ENCODE measurements at places on chromosomes 4 and X.

- DNase-seq, result no peak
Observed at GRCh38 chr4:77268108-77268507, 111.1 kb downstream of the CCNG2 start.

GRCh38 chr4:78370631-78371372 lies 180.8 kb upstream of the ANXA3 start:
- no peak for DNase-seq

DNA sequence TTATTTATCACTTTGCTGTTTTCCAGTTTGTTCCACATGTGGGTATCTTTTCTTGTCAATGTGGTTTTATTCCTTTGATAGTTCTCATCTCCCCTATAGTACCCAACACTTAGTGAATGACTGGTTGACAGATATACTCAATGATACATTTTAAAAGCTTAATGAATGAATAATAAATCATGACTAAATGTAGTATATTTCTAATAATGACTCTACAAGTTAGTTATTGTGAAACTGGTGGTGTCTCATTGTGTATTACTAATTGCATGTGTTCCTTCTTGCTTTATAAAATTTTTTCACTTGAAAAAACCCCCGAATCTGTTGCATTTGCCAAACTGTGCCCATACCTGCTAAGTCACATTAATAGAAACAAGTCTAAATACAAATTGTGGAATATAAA lies 95.4 kb downstream of the MBNL3 start:
- no peak for DNase-seq

- DNase-seq, result no peak
Observed at GRCh38 chr4:102862016-102862415, 6.8 kb upstream of the CISD2 start.

GRCh38 chr4:169622566-169622965 lies 2.2 kb downstream of the CLCN3 start:
- no peak for DNase-seq

DNA sequence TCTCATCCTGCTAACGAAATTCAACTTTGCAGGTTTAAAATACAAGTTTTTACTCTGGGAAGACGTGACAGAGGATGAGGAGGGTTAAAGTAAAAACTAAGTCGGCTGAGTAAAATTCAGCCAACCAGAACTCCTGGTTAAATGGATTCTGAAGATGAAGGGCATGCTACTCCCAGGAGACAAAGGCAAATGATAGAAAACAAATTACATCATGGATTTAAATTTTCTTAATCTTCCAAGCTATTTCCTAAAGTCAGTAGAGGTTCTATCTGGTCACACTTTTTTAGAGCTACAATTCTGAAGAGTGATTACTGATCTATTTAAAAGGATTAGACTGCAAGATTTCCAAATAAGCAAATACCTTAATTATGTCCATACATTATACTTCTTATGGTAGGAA lies 47.9 kb downstream of the ZNF827 start:
- DNase-seq, result no peak

DNA sequence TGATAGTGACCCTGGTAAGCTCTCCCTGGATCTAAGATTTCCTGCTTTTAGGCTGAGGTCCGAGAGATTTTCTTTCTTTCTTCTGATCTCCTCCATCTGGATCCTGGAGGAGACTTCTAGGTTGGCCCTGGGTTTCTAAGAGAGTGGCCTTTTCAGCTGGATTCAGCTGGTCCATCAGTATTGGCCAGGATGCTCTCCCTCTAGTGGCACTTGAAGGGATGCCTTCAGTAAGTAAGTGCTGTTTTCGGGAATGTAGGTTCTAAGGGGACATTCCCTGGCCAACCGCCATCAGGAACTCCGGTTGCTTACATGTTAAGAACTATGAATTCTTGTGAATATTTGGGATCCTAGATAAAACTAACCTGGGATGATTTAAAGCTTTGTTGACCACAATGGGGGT lies 56.9 kb downstream of the SERTM2 start:
- no peak for DNase-seq
